Activated CD4-positive, alpha-beta T cell treated with anti-CD3 and anti-CD28 coated beads, Interleukin-2, amount 50 U/mL, for 24 hours (primary cell): ENCODE measurements at places on chromosomes 3 and 15.

GRCh38 chr15:51878446-51879386, 49.3 kb downstream of the TMOD3 start:
- no peak for DNase-seq

GRCh38 chr3:170699158-170700053, 113.5 kb upstream of the SLC7A14 start:
- no peak for DNase-seq

DNA sequence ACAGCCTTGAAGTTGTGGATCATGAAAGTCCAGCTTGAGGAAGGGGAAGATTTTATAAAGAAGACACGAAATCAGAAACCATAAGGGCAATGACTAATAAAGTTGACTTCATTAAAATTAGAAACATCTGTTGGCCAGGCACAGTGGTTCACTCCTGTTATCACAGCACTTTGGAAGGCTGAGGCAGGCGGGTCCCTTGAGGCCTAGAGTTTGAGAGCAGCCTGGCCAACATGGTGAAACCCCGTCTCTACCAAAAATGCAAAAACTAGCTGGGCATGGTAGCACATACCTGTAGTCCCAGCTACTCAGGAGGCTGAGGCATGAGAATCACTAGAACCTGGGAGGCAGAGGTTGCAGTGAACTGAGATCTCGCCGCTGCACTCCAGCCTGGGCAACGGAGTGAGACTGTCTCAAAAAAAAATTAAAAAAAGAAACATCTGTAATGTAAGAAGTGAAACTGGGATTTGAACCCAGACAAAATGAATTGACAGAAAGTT, 7.9 kb upstream of the UBXN7 start:
- no peak for DNase-seq

- DNase-seq, result no peak
These were observed 147.8 kb downstream of the SHOX2 start for GRCh38 chr3:157958457-157958856.

GRCh38 chr3:167606836-167607235, 46.9 kb downstream of the WDR49 start:
- DNase-seq, result no peak

GRCh38 chr3:8853081-8853480, 83.7 kb upstream of the OXTR start:
- DNase-seq, result no peak

- no peak for DNase-seq
These were observed 4.9 kb downstream of the ANPEP start for GRCh38 chr15:89809787-89810148.

- DNase-seq, result no peak
These were observed 2.4 kb downstream of the CCR2 start for GRCh38 chr3:46356276-46356675.

- no peak for DNase-seq
These were observed 144.0 kb downstream of the SMAD6 start for GRCh38 chr15:66846031-66846430.

DNA sequence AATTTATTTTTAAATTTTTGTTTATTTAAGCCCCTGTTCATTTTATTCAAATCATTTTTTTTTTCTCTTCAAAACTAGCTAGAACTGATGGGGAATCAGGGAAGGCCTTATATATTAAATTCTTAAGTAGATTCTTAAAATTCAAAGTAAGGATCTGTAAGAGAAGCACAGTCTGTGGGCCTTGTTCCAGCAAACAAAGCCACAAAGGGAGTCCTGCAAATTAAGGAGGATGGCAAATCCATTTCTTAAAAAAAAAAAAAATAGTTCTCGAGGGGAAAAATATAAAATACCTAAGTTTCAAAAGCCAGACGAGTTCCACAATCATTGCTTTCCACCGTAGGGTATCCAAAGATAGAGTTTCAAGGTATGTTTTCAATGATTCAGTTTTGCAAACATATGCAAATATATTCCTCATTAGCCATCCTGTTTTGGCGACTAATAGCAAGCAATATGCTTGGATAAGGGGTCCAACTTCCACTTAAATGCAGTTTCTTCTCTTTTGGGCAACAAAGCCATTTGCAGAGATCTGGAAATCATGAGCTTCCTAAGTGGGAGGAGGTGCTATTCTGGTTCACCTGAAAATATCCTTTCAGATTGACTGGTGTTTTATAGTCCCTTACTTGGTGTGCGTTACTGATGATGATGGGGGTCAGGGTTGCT, 46.8 kb downstream of the CDIN1 start:
- DNase-seq, result no peak

DNA sequence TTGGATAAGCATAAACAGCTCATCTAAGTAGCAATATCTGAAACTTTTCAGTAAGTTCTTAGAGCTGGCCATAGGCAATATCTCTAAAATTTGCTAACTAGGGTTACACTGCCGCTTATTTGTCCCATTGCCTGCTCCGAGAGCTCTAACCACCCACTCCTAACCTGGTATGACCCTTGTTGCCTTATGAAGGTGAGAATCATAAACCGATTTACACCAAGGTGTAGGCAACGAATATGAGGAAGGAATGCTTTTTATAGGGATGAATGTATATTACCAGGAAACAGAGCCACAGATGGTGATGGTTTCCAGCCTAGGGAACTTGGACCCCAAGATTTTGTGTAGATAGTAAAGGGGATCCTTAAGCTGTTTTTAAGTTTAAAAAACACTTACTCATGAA, 440.9 kb downstream of the PDCD6IP start:
- no peak for DNase-seq

GRCh38 chr3:155744626-155745324, at the start of gene PLCH1:
TSS of gene PLCH1 (minus strand) at chr3:155745071. CDS start at chr3:155704224, 40,847 bp downstream.
- peak; percentile 6 for DNase-seq

GRCh38 chr3:63724987-63725386, 72.5 kb downstream of the SNTN start:
- DNase-seq, result no peak

DNA sequence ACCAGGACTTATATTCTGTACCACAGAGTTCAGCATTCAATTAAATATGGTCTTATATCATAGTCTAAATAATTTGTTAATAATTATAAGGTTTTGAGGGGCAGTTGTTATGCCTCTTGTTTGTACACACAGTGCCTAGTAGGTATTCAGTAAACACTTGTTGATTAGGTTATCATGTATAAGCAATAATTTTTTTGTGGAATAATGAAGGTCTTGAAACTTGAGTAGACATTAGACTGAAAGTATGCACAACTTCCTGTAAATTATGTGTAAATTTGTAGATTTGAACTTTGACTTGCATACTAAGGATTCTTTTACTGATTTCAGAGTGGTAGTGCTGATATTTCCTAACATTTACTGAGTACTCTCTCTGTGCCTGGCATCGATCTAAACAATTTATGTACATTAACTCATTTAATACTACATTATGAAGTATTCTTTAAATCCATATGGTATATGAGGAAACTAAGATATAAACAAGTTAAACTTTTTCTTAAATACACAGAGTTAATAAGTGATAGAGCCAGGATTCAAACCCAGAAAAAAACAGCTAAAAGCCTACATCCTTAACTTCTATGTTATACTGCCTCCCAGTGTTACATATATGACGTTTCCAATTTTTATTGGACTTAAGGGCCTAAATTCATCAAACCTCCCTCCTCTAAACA, 65.1 kb downstream of the GLCE start:
- DNase-seq, result no peak

GRCh38 chr3:76402926-76403325, 617.6 kb upstream of the ZNF717 start:
- no peak for DNase-seq

GRCh38 chr3:170132335-170132734, 49.2 kb downstream of the PHC3 start:
- no peak for DNase-seq

DNA sequence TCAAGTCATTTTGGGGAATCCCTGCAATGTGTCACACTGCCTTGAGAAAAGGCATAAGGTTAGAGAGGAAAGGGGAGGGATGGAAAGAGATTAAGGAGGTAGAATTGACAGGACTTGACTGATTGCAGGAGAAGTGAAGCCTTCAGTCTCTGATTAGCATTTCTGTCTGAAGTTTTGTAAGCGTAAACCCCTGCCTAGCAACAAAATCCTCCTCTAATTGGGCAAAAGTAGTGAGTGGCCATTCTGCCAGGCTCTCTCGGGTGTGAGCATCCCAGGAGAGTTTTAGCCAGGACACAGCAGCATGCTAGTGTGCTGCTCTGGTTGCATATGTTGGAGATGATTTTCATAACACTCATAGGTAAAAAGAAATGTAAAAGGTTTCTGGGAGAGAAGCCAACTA, 117.0 kb upstream of the MRPL3 start:
- no peak for DNase-seq

GRCh38 chr3:162200836-162201235, 704.2 kb downstream of the OTOL1 start:
- no peak for DNase-seq

DNA sequence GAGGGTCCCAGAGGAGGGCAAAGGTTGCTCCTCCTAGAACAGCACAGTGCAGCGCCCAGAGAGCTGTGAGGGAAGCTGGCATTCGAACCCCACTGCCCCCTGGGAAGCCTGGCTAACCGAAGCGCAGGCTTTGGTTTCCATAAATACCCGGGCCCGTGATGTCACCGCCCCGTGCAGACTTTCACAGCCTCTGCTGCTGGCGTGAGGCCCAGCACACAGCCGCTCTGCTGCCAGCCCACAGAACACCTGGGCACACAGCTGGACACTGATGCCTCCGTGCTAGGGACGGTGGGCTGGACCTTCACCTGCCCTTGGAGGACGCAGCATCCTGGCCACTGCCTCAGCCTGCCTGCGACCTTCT, 1.0 kb downstream of the IQSEC1 start:
- no peak for DNase-seq

- no peak for DNase-seq
These were observed 34.1 kb downstream of the SHC4 start for GRCh38 chr15:48929661-48930060.

- no peak for DNase-seq
These were observed 239.6 kb downstream of the MEIS2 start for GRCh38 chr15:36860792-36861191.

GRCh38 chr15:101536166-101536874, 46.8 kb upstream of the PCSK6 start:
- DNase-seq, result no peak

DNA sequence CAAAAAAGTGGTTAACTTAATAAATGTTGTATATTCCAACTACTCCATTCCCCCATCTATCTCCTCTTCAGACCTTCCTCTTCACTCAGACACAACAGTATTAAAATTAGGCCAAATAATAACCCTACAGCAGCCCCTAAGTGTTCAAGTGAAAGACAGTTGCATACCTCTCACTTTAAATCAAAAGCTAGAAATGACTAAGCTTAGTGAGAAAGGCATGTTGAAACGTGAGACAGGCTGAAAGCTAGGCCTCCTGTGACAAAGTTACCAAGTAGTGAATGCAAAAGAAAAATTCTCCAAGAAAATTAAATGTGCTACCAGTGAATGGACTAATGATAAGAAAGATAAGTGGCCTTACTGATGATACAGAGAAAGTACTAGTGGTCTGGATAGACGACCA, 71.7 kb downstream of the ANKRD28 start:
- no peak for DNase-seq

DNA sequence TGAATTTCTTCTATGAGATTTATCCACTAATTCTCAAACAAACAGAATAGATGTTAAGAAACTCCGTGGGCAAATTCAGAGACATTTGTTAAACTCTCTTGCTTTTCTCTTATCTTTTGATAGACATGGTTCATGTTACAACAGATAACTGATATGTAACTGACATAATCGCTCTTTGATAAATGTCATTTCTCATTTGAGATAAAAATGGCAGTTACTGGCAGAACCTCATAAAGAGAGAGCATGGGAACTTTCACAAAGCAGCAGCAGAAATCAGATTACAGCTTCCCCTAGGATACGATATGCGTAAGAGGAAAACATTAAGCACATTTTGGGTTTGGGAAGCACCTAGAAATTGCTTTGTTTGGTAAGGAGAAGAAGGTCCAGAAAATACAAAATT, 126.1 kb downstream of the CADPS start:
- DNase-seq, result no peak

- DNase-seq, result no peak
These were observed 4.1 kb upstream of the ACTC1 start for GRCh38 chr15:34799149-34800101.

DNA sequence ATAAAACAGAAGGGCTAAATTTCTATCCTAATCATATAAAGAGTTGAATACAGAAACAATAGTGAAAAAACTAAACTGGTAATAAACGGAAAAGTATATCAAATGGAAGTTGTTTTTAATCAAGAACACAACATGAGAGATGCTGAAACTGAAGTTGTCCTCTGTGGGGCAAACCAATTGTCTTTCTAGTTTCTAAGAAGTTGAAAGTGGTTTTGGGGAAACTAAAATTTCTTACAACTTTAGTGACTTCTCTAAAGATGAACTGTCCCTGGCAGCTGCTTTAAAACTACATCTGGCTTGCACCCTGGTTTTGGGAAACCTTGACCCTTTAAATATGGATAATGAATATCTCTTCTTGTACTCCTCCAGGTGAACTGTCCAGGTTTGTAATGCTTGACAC, 155.6 kb downstream of the ADAM10 start:
- no peak for DNase-seq

DNA sequence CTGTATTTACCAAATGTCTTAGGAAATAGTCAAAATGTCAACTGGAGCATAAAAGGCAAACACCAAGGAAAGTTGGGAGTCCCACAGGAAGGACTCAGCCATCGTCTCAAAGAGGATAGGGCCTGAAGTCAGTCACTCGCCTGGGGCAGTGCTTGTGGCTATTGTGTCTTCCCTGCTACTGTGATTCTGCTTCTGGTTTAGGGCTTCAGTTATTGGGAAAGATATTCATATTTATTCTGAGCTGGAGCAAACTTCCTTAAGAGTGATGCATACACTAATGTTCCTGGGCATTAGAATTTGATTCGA, 118.1 kb downstream of the EDEM1 start:
- DNase-seq, result no peak

GRCh38 chr3:194275721-194276120, 75.4 kb downstream of the CPN2 start:
- no peak for DNase-seq

- DNase-seq, result no peak
These were observed 569.7 kb upstream of the MDFIC2 start for GRCh38 chr3:70882104-70882503.
